ENCODE measurements at places on chromosomes 11 and 22.

DNA sequence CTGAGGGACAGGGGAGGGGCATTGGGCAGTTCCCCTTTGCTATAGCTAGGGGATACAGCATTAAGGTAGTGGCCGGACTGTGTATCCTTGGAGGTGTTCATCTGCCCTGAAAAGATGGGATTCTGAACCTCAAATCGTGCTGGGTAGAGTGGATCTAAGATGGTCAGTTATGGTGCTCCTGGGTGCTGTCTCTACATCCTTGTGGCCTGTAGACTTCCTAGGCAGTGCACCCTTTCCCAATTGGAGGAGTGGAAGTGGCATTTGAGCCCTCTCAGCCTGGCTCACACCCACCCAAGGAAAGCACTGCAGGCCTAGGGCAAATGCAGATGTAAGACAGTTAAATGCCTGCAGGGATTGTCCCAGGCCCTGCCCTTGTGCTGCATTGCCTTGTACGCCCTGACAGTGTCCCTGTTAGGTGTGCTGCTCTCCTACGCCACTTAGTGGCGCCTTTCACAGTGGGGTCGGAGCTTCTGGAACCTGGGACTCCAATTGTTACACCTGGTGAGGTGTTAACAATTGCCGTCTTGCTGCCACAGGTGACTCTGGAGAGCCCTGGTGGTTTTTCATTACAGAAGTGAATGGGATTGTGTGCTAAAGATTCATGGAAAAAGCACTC is 35.0 kb downstream of the PPFIBP2 start:
- DNase-seq = no peak

GRCh38 chr22:29266564-29267461 is 968 bp downstream of the RHBDD3 start:
- DNase-seq = no peak

GRCh38 chr11:79686703-79687419 is 246.0 kb upstream of the TENM4 start:
- no peak for DNase-seq

DNA sequence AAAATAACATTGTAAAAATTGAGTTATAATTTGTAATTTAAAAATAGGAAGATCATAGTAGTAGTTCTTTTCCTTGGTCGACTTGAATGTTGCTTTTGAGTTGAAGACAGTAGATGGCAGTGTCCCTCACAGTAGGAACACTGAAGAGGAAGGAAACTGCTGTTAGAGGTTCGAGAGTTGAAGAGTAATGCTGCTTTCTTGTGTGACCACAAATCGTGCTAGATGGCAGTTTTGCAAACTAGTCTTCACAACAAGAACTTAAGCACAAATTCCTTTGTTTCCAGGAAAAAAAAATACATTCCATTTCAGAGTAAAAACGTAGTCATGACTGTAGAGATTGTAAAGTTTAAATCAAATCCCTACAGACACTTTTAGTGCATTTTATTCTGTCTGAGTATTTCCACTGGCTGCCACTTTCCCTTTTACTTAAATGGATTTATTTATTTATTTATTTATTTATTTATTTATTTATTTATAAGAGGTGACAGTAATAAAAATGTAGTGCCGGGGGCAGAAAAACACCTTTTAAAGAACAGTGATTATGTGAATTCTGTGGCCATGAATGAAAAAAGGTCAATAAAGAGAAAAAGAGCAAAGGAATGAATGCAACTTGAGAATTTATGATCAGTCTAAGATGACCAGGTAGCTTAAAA is 54.6 kb downstream of the SPECC1L start:
- peak; percentile 65 for DNase-seq

GRCh38 chr22:27151407-27151806 is 494.0 kb downstream of the MIAT start:
- no peak for DNase-seq

- DNase-seq = no peak
Measured at GRCh38 chr11:134449051-134449450, 37.0 kb upstream of the B3GAT1 start.

DNA sequence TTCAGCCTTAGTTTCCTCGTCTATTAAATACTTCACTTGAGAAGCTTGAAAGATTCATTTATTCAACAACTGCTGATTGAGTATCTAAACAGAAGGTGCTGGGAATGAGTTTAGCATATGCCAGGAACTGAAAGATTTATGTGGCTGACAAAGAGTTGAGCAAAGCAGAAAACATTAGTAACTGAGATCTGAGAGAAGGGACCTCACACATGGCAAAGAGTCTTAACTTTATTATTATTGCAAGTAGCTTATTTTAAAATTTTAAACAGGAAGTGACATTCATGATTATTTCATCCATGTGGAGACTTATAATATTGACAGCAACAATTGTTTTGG is 133.6 kb downstream of the CASP12 start:
- no peak for DNase-seq

- no peak for DNase-seq
Measured at GRCh38 chr11:44634401-44635281, 69.2 kb downstream of the CD82 start.

- no peak for DNase-seq
Measured at GRCh38 chr11:132471466-132471865, 1060.8 kb downstream of the OPCML start.

DNA sequence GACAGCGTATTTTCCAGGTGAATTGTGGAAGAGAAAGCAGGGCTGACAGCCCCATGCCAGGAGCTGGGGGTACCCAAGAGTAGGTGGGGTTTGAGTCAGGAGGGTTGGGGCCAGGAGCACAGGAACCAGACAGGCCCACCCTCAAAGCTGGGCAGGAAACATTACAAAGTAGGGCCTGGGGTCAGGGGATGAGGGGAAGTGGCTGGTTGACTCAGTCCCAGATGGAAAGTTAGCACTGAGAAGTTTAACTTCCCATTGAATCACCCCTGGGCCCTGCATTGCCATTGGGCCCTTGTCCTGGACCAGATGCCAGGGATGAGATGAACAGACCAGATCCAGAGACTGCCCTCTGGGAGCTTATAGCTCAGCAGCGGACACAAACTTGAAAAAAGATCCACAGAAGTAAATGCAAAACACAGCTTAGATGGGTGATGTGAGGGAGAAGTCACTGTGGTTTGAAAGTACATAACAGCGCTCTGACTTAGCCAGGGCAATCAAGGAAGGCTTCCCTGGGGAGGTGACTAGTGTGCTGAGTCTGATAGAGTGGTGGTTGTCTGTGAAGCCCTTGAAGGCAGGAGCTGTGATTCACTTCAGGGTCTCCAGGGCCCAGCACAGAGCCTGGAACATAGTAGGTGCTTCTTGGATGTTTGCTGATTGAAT is 2.2 kb downstream of the MAFF start:
- DNase-seq = no peak

- no peak for DNase-seq
Measured at GRCh38 chr11:113695207-113695606, 10.9 kb downstream of the TMPRSS5 start.

DNA sequence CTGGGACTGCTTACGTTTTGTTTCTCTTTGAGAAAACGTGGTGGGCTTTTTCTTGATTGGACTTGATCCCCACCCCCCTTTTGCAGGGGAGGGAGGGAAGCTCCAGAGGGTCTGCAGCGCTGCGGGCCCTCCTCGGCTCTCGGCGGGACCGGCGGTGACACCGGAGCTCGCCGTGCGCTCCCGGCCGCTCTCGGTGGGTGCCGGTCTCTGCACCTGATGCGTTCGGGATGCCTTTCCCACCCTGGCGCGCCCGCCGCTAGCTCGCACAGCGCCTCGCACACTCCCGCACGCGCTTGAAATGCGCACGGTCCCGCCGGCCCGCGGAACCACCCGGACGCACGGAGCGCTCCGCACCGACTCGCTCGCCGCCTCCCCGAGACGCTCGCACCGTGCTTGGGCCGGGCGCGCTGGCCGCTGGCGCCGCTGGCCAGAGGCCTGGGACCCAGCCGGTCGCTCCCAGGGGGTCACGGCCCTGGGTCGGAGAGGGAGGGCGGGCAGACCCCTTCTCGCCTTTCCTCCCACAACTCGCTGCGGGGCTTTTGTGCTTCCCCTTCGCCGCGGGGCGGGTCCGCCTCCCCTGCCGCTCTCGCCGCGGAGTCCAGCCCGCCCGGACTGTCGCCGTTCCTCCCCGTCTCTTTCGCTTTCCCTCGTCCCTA is 1.0 kb downstream of the ZBTB16 start:
- no peak for DNase-seq

- no peak for DNase-seq
Measured at GRCh38 chr11:64659417-64660144, 63.4 kb downstream of the NRXN2 start.

DNA sequence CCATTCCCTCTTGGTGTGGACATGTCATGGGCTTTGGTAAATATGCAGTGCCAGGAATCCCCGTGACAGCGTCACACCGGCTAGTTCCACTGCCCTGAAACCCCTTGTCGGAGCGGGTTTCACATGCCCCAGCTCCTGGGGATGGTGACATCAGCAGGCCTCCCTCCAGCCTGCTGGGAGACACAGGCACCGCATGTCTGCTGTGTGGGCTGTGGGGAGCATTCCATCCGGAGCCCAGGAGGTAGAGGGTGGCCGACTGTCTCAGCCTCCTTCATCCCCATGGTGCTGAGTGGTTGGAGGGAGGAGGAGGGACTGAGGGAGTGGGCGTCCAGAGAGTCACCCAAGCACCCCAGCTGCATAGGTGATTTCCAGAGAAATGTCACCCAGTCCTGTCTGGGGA is 1161.1 kb downstream of the BRD1 start:
- DNase-seq = no peak

- DNase-seq = peak; percentile 75
Measured at GRCh38 chr11:36702330-36703054, 104.5 kb upstream of the RAG2 start.

- no peak for DNase-seq
Measured at GRCh38 chr11:46370253-46370652, 11.2 kb upstream of the MDK start.

DNA sequence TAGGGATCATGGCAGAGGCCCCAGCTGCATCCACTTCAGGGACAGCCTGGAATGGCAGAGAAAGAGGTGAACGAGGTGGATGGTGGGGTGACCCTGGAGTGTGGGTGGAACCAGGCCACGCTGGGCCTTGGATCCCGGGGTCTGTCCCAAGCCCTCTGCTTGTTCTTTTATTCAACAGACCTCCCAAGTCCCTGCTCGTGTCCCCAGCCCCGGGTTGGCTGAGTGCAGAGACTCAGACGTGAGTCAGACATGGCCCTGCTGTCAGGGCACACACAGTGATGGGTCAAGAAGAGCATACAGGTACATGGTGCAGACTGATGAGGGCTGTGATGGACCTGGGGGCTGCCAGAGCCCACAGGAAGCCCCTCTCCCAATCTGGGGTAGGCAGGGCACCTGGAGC is 6.6 kb downstream of the ARHGAP8 start:
- DNase-seq = no peak

GRCh38 chr11:115284773-115285172 is 219.4 kb downstream of the CADM1 start:
- no peak for DNase-seq

- no peak for DNase-seq
Measured at GRCh38 chr11:66080055-66080817, 10.2 kb downstream of the PACS1 start.

GRCh38 chr11:11583801-11584529 is 37.8 kb downstream of the GALNT18 start:
- no peak for DNase-seq

DNA sequence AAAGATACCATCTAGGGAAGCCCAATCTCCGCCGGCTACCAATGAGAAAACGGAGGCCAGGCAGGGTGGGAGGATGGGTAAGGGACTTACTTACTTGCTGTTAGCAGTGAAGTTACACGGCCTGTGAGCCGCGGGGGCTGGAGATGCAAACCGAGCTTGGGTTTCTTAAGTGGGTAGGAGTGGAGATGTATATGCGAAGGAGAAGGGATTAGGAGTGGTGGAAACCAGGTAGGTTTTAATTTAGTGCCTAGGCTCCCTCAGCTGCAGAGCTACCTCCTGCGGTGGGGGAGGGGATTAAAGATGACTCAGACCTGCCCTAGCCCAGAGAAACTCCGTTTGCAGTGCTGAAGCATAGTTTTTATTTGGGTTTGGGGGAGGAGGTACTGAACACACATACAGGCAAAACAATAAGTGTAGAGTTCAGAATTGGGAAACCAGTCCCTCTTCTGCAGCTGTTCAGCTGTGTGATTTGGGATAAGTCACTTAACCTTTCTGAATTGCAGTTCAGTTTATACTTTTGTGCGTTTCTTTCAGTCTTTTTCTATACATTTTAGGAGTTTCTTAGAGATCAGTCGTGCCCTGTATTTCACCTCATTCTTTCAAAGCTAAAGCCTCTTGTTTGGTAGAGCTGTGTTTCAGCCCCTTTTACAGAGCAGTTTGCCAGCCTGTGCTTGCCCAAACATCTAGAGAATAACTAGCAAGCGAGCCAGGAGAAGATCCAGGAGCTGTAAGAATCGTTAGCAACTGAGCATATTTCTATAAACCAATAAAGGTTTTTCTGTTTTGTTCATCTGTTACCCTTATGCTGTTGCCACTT is 596 bp upstream of the TNRC6B start:
- peak; percentile 61 for DNase-seq

- DNase-seq = no peak
Measured at GRCh38 chr11:110131386-110132123, 38.4 kb downstream of the ZC3H12C start.

- no peak for DNase-seq
Measured at GRCh38 chr22:32204856-32205722, at the start of gene RFPL2. TSS of gene RFPL2 (minus strand) at chr22:32205073. CDS start at chr22:32202451, 2,622 bp downstream.

GRCh38 chr11:128098781-128099180 is 488.6 kb downstream of the ETS1 start:
- no peak for DNase-seq

- DNase-seq = no peak
Measured at GRCh38 chr22:26547426-26547825, 35.2 kb upstream of the TFIP11 start.

GRCh38 chr11:76279646-76280045 is 73.3 kb upstream of the WNT11 start:
- no peak for DNase-seq

DNA sequence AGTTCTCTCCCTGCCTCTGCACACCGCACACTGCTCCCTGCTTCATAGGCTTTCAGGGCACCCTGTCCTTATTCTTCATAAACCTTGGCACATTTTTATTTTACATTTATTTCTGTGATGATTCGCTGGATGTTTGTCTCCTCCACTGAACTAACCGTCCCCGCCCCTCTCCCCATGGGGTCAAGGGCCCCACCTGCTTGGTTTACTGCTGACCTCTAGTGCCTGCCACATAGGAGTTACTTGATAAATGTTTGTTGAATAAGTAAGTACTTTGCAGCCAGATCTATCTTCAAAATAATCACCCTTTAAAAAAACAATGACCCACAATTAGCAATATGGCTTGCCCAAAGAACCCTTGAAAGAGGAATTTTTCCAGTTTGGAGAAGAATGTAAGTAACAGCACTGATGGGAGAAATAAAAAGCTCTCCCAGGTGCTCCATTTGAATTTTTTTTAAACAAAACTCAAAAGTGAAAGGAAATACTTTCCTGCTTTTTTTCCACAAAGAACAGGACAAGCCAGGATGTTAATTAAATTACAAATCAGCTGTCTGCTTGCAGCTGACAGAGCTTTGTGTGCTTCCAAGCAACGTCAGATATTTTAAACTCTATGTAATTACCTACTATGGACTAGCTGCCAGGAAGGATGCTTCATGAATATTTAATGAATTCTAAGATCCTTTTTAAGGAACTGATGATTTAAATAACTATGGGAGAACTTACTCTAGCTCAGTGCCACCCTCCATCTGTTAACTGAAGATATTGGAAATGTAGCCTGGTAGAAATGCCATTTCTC is 1083.6 kb downstream of the DLG2 start:
- DNase-seq = no peak

Data from thymus (tissue), 14 donors.